ENCODE measurements at places on chromosomes 4 and X.

- DNase-seq = no peak
Observed at GRCh38 chr4:98260047-98260578, 1.1 kb upstream of the RAP1GDS1 start.

DNA sequence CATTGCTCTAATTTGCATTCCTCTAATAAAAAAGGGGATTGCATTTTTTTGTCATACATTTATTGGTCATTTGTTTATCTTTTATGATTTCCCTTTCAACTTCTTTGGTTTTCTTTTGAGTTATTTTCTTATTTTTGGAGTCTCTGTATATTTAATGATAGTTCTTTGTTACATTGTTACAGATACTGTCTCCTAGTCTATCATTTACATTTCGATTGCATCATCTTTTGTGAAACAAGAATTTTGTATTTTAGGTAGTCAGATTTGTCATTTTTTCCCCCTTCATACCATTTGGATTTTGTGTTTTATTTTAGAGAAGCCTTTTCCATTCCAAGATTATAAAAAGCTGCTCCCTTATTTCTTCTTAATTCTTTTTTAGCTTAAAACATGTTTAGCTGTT, 37.1 kb downstream of the SNX25 start:
- no peak for DNase-seq

DNA sequence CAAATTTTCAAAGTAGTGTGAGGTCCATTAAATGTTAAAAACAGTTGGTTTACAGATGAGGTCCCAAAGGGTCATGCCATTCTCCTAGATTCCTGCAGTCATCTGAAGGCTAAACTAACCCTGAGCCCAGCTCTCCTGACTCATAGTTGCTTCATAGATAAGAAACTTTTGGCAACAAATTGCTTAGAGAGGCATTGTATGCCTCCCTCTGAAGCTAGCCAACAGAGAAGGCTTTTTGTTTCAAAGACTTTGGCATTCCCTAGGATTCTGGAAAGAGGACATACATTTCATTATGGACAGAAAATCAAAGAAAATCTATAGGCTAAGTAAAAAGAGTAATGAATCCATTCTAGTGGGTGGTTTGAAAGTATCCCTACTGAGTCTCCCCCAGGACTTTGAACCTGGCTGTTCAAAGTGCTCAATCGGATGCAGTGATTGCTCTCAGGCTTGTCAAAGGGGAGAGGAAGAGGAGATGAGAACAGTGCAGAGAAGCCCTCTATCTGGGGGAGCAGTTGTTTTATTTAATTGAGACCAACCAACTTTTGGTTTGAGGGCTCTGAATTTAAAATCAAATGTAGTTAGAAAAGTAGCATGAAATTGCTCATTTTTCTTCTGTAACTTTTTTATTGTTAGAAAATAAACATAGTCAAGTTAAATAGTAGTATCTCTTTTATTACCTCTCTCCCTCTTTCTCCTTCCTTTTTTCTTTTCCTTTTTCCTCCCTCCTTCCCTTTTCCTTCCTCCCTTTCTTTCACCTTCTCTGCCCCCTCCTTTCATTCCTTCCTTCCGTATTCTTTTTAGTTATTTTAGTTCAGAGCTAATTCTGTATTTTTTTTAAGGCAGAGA, 72.3 kb upstream of the ZNF518B start:
- no peak for DNase-seq

DNA sequence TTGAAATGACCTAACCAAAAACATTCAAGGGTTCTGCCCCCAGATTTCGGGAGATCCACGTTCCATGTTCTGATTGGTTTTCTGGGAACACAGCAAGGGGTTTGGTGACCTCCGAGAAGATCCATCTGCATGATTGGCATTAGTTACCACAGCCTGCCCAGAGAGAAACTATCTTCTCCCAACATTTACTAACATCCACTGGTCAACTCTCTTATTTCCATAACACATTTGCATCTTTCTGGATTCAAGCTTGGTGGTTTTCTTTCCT, 15.6 kb downstream of the SHOX start:
- no peak for DNase-seq

GRCh38 chr4:2388429-2389182, 29.8 kb downstream of the ZFYVE28 start:
- no peak for DNase-seq

GRCh38 chr4:126361287-126361686, 1046.5 kb downstream of the FAT4 start:
- no peak for DNase-seq

- DNase-seq = no peak
Observed at GRCh38 chrX:9291629-9292028, 173.2 kb upstream of the TBL1X start.

GRCh38 chrX:71081330-71082123, 13.4 kb upstream of the SNX12 start:
- DNase-seq = no peak

DNA sequence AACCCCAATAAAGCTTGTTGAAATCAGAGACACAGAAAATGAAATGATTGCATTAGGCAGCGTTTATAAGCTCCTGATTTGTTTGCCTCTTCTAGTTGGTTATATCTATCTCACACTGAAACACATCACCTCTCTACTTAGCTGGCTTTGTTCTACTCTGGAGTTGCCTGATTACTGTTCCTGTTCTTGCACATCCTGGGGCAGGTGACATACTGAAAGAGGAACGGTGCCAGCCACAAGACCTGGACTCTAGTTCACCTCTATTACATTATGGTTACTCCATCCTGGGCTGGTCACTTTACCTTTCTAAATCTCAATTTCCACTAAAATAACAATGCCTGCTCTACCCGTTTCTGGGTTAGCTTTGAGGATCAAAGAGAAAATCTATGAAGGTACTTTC, 47.9 kb downstream of the TRIM2 start:
- no peak for DNase-seq

DNA sequence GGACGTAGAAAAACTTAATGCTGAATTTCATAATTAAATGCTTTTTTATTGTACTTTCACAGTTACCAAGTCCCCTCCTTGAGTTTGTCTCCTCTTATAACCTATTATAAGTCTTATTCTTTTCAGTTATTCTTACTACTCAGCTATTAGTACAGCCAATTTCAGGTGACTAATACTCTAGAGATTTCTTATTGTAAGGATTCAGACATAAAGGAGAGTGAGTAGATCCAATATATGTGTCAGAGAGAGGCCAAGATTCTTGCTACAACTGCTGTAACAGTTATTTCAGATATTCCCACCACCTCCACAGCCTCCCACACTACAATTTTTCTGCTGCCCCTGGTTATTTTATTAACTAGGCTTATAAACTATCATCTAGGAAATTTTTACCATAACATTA, 274.5 kb downstream of the GPAT3 start:
- DNase-seq = no peak

DNA sequence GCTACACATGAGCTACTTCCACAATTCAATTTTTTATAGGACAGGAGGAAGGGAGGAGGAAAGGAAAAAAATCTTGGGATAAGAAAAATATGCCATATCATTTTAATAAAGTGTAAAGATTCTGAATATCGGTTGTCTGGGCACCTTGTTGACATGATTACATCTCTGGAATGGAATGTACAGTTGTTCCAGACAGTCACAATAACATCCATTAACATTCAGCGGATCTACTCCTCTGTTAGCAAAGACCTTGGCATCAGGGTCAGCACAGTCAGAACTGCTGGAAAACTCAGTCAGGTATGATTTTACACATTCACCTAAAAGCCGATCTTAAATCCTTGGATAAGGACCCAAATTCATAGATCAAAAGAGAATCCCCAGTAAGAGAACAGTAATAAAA, 85.4 kb upstream of the ARMCX2 start:
- DNase-seq = no peak

DNA sequence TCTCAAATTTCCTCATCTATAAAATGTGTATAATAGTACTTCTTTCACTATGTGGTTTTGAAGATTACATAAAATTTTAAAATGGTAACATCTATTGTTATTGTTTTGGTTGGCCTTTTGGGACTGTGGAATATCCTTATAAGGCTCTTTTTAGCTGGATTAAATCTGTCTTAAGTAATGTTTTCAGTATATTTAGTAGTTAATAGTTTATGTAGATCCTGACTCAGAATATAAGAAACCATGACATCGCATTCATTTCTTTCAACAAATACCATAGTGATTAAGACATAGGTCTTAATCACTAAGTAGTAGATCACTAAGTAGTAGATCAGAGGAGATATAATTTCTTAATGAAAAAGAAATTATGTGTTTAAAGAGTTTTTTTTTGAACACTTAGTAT, 48.5 kb downstream of the MRPL1 start:
- DNase-seq = no peak

GRCh38 chr4:108342325-108342970, 173.7 kb upstream of the LEF1 start:
- no peak for DNase-seq

DNA sequence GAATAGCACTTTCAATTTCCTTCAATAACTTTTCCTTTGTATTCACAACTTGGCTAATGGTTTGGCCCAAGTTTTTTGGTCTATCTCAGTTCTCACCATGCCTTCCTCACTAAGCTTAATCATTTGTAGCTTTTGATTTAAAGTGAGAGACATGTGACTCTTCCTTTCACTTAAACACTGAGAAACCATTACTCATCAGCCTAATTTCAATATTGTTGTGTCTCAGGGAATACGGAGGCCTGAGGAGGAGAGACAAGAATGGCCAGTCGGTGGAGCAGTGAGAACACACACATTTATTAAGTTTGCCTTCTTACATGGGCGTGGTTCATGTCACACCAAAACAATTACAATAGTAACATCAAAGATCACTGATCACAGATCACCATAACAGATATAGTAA, 56.7 kb downstream of the TSPAN5 start:
- DNase-seq = no peak

DNA sequence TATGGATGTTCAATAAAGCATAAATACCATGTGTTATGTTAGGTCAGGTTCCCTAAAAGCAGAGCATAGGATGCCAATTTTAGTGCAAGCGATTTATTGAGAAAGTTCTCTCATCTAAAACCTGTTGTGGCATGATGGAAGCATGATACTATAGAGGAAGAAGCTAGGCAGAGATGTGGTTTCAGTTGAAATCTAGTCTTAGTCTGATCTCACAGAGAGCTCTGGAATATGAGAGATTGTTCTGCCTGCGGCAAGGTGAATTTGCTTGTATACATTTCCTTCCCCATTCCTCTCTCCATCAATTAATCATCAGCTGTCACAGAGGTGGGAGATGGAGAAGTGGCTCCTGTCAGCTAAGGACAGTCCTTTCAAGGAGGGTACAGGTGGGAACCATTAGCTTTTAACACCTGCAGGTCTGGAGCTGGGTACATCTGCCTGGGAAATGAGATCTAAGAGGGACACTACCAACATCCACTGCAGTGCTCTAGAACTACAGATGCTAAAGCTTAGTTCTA, 252.4 kb downstream of the CFAP299 start:
- DNase-seq = no peak

GRCh38 chr4:16120720-16121119, 36.9 kb upstream of the PROM1 start:
- DNase-seq = no peak

- no peak for DNase-seq
Observed at GRCh38 chr4:155566354-155566753, 100.3 kb upstream of the GUCY1A1 start.

GRCh38 chr4:187972135-187972534, 23.4 kb upstream of the ZFP42 start:
- DNase-seq = no peak

DNA sequence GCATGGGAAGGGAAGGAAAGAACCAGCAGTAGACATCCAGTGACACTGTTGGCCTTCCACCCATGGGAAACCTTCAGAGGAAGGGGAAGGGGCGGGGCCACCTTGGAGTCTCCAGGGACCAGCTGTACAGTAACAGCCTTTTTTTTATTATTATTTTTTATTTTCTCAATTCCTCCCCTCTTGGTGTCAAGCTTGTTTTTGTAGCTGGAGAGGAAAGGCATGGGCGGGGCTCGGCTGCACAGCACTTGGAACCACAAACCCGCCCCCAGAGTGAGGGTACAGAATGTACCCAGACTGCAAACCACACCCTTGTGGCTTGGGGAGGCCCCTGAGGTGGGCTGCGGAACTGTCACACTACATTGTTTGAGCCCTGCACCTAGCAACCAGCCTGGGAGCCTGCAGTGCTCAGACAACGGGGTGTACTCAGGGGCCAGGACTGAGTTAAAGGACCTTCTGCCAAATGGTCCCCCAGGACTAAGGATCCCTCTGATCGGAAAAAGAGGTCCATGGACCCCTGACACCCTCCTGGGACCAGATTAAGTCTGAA, 45.7 kb downstream of the PRPS1 start:
- peak; percentile 84 for DNase-seq

DNA sequence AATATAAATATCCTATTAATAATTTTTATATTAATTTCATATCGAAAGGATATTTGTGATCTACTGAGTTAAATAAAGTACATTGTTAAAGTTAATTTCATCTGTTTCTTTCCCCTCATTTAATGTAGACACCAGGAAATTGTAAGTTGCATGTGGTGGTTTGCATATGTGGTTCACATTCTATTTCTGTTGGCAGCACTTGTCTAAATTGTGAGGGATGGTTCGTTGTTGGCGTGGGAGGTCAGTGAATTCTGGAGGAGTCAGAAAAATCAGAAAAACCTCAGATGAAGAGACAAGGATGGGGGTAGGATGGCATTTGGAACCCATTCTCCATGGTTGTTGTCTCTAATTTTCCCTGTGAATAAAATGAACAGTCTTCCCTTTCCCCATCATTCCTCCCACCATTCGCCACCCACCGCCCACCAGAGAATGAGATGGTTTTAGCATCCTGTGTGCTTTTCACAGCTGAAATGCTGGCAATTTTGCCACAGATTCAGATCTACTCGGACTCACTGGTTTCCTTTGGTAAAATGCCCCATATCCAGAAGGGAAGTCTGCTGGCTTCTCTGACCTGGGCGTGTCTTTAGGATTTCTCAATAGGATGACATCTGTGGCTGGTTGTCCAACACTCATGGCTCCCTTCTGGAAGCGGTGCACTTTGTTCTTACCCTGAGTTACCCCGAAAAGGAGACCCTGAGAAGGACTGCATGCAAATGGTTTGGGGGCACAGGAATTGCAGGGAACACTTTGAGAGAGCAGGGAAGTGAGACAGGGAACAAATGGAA, 52.3 kb downstream of the LGI2 start:
- DNase-seq = no peak

- no peak for DNase-seq
Observed at GRCh38 chrX:134520860-134521390, 61.0 kb downstream of the HPRT1 start.

DNA sequence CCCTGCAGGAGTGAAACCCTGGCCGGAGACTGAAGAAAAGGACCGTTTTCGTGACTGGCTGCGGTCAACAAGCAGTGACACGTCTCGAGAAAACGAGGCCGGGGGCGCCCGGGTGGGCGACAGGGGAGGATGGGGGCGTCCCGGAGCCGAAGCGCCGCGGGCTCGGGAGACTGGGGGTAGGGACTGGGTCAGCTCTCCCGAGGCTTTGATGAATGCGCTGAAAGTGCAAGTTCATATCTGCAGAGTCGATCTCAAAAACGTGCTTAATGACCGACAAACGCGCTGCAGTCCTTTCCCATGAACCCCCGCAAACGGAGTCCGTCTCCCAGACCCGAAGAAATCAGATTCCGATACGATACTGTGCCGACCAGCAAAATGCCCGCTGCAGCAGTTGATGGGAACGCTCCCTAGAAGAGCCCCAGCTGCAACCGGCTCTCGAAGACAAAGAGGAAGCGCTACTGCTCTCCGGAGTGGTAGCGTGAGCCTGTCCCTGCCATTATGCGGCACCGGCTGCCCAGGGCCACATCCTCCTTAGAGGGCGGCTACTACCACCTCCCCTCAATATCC, 806 bp upstream of the CD99L2 start:
- DNase-seq = peak; percentile 3

GRCh38 chr4:3408793-3409330, 32.9 kb upstream of the HGFAC start:
- DNase-seq = no peak

Data from stimulated activated CD8-positive, alpha-beta memory T cell treated with anti-CD3 and anti-CD28 coated beads, Interleukin-12 subunit alpha, Interleukin-12 subunit beta, amount 100 ng/mL, for 4 hours (primary cell).